ENCODE measurements at places on chromosomes 2 and 18. TPM values are rescaled to one million over a fixed set of nuclear protein-coding genes. Genes with fewer than 3 reads are reported as not detected.

Gene GLB1L
- total RNA-seq, result 4.9 TPM

DNA sequence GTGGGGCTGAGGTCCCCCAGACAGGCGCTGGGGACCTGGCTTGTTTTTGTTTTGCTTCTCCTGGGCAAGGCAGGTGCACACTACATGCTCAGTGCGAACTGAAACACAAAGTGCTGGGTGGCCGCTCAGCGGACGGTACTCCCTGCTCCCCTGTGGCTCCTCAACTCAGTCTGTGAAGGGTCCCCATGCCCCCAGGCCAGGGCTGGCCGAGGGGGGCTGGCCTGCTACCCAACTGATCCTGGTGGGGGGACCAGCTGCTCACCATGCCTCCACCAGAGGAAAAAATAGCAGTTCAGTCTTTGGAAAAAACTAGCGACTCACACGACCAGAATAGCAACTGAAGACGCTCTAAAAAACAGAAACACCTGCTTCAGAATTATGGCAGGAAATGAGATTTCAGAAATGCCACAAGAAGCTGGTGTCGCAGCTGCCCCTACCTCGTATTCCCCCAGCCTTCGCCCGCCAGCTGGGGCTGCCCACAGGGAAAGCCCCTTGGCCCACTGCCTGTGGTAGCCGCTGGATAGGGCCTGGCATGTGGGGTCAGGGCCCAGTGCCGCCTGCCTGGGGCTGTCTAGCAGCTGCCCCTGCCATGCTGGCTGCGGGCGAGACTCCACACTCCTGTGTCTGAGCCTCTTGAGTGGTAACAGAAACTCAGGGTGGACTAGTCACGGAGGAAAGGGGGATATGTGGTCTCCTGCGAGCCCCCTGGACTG lies 43.7 kb downstream of the MEX3C start:
- DNase-seq, result peak; percentile 86

- DNase-seq, result no peak
These were observed 190.0 kb downstream of the ALPK2 start for GRCh38 chr18:58438958-58439300.

- DNase-seq, result no peak
These were observed 1184.0 kb upstream of the GYPC start for GRCh38 chr2:125471963-125472362.

GRCh38 chr2:120798567-120799247 lies 63.0 kb downstream of the GLI2 start:
- DNase-seq, result no peak

DNA sequence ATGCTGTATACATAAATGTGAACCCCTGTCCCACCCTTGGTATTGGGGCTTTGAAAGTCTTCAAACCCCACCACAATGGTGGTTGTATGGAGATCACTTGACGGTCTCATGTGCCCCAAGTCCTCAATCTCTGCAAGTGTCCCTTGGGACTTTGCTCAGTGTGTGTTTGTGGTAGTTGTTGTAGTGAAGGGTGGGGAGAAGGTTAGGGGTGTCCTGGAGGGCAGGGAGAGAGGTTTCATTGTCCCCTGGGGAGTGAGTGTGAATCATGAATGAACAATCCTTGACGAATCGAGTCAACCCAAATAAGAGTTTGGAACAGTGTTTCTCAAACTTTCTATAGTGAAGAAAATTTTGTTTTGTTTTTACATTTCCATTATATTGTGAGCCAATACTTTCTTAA lies 28.1 kb downstream of the COL4A3 start:
- no peak for DNase-seq

GRCh38 chr2:116319001-116319400 lies 1495.5 kb upstream of the DDX18 start:
- DNase-seq, result no peak

Measured in activated CD4-positive, alpha-beta T cell treated with anti-CD3 and anti-CD28 coated beads, Interleukin-2, amount 10 ng/mL, durations not matched to agents 24 days and 14 days (primary cell).